ENCODE measurements at places on chromosomes 12 and 14. TPM values are rescaled to one million over a fixed set of nuclear protein-coding genes. Genes with fewer than 3 reads are reported as not detected.

GRCh38 chr14:99425272-99425681, 55.4 kb downstream of the SETD3 start:
- no peak overlapping the region for H3K4me3 ChIP-seq
- DNase-seq, result no peak
- H3K27ac ChIP-seq, result no peak overlapping the region
- H3K4me1 ChIP-seq, result no peaks in the 10 kb centered on the region
- H3K36me3 ChIP-seq, result peaks cover 10% of the 10 kb centered on the region

GRCh38 chr12:127558361-127558760, 708.6 kb upstream of the TMEM132C start:
- no peaks in the 10 kb centered on the region for H3K27me3 ChIP-seq
- H3K27ac ChIP-seq, result no peak overlapping the region
- no peaks in the 10 kb centered on the region for H3K36me3 ChIP-seq

DNA sequence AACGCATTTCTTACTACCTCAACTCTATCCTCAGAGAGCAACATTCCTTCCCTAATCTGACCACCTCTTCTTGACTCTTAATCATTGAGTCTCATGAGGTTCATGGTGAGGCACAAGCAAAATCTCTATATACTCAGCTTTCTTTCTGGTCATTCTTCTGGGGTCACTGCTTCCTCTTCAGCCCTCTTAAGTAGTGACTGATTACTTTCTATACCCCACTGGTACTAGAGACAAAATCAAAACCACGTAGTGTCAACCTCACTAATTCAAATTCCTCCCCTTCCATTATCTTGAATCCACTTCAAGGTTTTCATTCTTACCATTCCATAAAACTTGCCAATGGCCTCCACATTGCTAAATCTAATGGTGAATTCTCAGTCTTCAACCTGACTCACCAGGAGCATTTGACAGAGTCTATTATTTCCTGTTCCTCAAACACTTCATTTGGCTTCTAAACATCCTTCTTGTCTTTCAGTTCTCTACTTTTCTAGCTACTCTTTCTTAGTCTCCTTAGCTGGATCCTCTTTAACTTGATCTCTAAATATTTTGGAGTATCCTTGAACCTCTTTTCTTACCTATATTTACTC, 6.8 kb downstream of the WDHD1 start:
- H3K36me3 ChIP-seq, result no peaks in the 10 kb centered on the region
- no peaks in the 10 kb centered on the region for H3K4me1 ChIP-seq
- no peak overlapping the region for H3K27ac ChIP-seq

DNA sequence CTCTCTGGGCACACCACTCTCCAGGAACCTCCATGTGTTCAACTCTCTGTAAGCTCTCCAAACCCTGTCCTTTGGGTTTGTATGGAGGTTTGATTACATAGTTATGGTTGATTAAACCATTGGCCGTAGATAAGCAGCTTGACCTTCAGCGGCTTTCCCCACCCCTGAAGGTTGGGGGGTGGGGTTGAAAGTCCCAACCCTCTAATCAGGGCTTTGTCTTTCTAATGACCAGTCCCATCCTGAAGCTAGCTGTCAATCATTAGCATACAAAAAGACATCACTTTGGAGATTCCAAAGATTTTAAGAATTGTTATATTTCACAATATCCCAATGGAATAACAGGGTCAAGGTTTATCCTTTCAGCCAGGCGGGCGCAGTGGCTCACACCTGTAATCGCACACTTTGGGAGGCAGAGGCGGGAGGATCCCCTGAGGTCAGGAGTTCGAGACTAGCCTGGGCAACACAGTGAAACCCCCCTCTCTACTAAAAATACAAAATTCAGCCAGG, 8.4 kb downstream of the FAM186A start:
- no peaks in the 10 kb centered on the region for H3K4me1 ChIP-seq
- H3K27me3 ChIP-seq, result no peaks in the 10 kb centered on the region
- DNase-seq, result no peak

DNA sequence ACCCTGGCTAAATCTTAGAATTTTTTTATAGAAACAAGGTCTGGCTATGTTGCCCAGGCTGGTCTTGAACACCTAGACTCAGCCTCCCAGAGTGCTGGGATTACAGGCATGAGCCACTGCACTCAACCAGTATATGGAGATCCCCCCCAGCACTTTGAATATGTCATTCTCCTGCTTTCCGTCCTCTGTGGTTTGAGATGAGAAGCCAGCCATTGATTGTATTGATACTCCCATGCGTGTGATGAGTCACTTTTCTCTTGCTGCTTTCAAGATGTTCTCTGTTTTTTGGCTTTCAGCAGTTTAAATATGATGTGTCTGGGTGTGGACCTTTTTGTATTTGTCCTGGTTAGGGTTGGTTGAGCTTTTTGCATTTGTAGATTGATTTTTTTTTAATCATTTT, 75.2 kb upstream of the DNM1L start:
- H3K36me3 ChIP-seq, result no peaks in the 10 kb centered on the region
- H3K4me3 ChIP-seq, result no peak overlapping the region
- no peaks in the 10 kb centered on the region for H3K27me3 ChIP-seq
- no peak for DNase-seq

DNA sequence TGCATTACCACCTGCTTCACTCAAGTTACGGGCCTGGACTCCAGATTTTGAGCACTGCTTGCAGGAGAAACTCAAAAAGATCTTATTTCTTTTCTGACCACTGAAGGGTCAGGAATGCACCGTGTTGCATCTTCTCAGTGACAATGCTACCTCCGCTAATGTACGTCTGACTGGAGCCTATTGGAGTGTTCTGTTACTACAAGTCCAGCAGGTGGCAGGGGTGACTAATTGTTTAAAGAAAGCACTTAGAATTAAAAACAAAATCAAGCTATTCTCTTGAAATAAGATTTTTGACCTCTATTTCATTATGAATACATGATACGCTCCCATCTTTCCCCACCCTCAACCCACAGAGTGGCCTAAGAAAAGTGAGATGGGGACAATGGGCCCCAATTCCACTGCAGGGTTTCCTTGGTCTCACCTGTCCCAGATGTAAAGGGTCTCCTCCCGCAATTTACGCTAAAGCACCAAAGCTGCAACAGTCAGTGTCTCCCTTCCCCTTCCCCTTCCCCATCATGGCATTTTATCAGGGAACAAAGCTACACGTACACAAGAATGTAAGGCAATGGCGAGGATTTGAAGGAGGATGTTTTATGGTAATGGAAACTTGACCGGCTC, 2.2 kb downstream of the TBPL2 start:
- DNase-seq, result no peak
- no peaks in the 10 kb centered on the region for H3K36me3 ChIP-seq
- no peak overlapping the region for H3K4me3 ChIP-seq
- H3K4me1 ChIP-seq, result no peaks in the 10 kb centered on the region
- no peak overlapping the region for H3K27ac ChIP-seq

DNA sequence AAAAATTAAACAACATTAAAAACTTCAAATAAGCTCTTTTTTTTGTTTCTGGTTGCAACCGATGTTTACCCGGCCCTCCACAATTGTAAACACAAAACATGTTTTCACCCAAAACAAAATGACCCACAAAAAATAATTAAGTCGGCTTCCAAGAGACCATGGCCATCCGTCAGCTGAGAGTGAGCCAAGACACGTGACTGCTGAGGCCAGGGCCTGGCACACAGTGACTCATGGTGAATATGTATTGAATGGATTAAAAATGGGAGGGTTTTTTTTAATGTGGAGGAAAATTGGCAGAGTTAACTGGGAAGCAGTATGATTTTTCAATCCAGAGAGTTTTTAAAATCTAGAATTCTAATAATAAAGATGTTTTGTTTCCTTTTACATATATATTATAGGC, 13.8 kb upstream of the CPNE8 start:
- no peaks in the 10 kb centered on the region for H3K27me3 ChIP-seq
- no peak overlapping the region for H3K4me3 ChIP-seq
- H3K36me3 ChIP-seq, result no peaks in the 10 kb centered on the region

- H3K36me3 ChIP-seq, result no peaks in the 10 kb centered on the region
- H3K27ac ChIP-seq, result no peak overlapping the region
- no peaks in the 10 kb centered on the region for H3K4me1 ChIP-seq
- DNase-seq, result no peak
- H3K4me3 ChIP-seq, result no peak overlapping the region
These were observed 30.8 kb downstream of the NOS1 start for GRCh38 chr12:117330441-117331113.

GRCh38 chr12:49478949-49479664, 59.7 kb upstream of the KCNH3 start:
- H3K4me1 ChIP-seq, result no peaks in the 10 kb centered on the region
- no peaks in the 10 kb centered on the region for H3K27me3 ChIP-seq
- DNase-seq, result no peak
- no peaks in the 10 kb centered on the region for H3K36me3 ChIP-seq
- H3K27ac ChIP-seq, result no peak overlapping the region

DNA sequence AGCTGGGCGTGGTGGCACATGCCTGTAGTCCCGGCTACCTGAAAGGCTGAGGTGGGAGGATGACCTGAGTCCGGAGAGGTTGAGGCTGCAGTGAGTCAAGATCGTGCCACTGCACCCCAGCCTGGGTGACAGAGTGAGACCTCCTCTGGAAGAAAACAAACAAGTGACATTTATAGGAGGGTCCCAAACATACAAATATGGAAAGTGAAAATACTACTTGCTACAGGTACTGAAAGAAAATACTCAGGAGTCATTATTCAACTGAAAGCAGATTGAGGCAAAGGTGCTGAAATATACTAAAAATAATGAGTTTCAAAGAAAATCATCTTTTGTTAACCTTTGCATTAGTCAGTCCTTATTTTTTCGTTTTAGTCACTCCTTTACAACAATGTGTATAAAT, 53.5 kb downstream of the ETV6 start:
- H3K27ac ChIP-seq, result peak overlapping the region; percentile 81
- no peaks in the 10 kb centered on the region for H3K27me3 ChIP-seq
- no peak for DNase-seq
- H3K4me3 ChIP-seq, result no peak overlapping the region

- H3K36me3 ChIP-seq, result no peaks in the 10 kb centered on the region
- no peaks in the 10 kb centered on the region for H3K27me3 ChIP-seq
- H3K27ac ChIP-seq, result no peak overlapping the region
- no peak for DNase-seq
- H3K4me3 ChIP-seq, result no peak overlapping the region
These were observed 95.6 kb downstream of the VCPKMT start for GRCh38 chr14:50020799-50021198.

GRCh38 chr12:44422559-44422958, 453.6 kb downstream of the NELL2 start:
- H3K4me3 ChIP-seq, result no peak overlapping the region
- no peaks in the 10 kb centered on the region for H3K36me3 ChIP-seq
- DNase-seq, result no peak
- H3K4me1 ChIP-seq, result no peaks in the 10 kb centered on the region
- H3K27ac ChIP-seq, result no peak overlapping the region

DNA sequence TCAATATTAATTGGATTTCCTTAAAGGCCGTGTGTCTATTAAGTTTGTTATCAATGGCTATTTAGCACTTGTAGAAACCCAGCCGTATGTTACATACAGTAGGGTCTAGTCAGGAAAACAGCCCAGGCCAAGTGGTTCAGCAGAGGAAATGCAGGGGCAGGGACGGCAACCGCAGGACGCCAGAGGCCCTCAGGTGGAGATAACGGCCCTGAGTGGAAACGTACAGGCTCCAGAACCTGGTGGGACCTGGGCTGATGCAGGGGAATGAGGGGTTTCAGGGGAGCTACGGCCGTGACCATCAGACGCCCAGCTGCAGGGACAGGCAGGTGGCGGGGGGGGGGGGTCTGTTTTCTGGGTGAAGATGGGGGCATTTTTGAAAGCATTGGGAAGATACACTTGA, 3.7 kb upstream of the ANKLE2 start:
- H3K4me1 ChIP-seq, result peaks cover 26% of the 10 kb centered on the region
- H3K27me3 ChIP-seq, result no peaks in the 10 kb centered on the region
- H3K27ac ChIP-seq, result no peak overlapping the region

DNA sequence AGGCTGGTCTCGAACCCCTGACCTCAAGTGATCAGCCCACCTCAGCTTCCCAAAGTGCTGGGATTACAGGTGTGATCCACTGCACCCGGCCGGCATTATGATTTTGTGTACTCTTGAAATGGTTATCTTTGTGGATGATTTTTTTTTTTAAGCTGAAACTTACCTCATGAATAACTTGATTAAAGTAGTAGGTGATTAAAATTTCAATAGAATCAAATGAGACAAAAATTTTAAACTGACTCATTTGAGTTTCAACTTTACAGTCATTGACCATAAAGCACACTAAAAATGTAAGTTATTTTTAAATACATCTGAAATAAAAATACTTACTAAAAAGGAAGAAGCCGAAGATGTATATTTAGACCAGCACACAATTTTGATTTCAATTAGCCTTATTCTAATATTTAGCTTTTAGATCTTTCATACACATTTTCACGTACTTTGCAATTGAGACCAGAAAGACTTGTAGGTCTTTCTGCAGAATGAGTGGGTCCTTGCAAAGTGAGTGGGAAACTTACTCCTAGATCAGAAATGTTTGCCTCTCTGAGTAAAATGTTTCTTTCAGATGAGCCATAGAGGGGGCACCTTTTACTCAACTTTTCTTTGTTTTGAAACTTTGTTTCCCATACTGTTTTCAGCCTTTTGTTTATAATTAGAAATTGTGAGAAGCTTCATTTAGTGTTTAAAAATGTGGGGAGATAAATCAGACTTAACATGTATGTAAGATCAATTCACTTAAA, 34.2 kb downstream of the TMPO start:
- H3K4me3 ChIP-seq, result no peak overlapping the region
- no peak for DNase-seq
- no peak overlapping the region for H3K27ac ChIP-seq
- H3K36me3 ChIP-seq, result no peaks in the 10 kb centered on the region

- peaks cover 6% of the 10 kb centered on the region for H3K36me3 ChIP-seq
- no peak for DNase-seq
- H3K4me3 ChIP-seq, result no peak overlapping the region
- no peaks in the 10 kb centered on the region for H3K27me3 ChIP-seq
- peak overlapping the region; percentile 69 for H3K27ac ChIP-seq
These were observed 6.2 kb downstream of the KHNYN start for GRCh38 chr14:24435998-24436354.

DNA sequence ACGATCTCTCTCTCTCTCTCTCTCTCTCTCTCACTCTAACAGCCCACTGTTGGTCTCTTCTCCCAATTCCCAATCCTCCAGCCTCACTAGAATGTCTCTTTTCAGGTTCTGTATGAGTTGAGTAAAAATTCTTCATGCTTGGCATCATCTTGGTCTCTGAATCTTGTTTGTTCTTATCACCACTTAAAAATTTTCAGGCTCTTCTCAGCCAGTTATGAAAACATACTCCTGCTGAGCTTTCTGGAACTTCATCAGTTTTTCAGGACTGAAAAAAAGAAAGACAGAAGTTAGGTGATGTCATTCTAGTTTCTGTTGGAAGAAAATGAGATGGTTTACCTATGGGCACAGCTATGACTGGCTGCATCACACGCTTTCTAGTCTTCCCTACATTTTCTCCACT, 11.5 kb upstream of the IL22 start:
- H3K36me3 ChIP-seq, result no peaks in the 10 kb centered on the region
- no peak overlapping the region for H3K4me3 ChIP-seq
- H3K4me1 ChIP-seq, result no peaks in the 10 kb centered on the region
- H3K27ac ChIP-seq, result no peak overlapping the region

The DBX2 gene
- not detected for total RNA-seq

The OR6C76 gene
- not detected for total RNA-seq

The PRIMA1 gene
- 8.2 TPM for total RNA-seq

The REC8 gene
- 48.3 TPM for total RNA-seq

The VRTN gene
- total RNA-seq, result not detected

The NANOG gene
- 0.41 TPM for total RNA-seq

The MGST1 gene
- total RNA-seq, result 300 TPM

The PCED1B gene
- 2.7 TPM for total RNA-seq

The AMN gene
- 306 TPM for total RNA-seq

The CLECL1 gene
- not detected for total RNA-seq

Measured in transverse colon (tissue), 4 donors.